T-helper 1 cell (primary cell): ENCODE measurements at places on chromosomes 11 and 22.

DNA sequence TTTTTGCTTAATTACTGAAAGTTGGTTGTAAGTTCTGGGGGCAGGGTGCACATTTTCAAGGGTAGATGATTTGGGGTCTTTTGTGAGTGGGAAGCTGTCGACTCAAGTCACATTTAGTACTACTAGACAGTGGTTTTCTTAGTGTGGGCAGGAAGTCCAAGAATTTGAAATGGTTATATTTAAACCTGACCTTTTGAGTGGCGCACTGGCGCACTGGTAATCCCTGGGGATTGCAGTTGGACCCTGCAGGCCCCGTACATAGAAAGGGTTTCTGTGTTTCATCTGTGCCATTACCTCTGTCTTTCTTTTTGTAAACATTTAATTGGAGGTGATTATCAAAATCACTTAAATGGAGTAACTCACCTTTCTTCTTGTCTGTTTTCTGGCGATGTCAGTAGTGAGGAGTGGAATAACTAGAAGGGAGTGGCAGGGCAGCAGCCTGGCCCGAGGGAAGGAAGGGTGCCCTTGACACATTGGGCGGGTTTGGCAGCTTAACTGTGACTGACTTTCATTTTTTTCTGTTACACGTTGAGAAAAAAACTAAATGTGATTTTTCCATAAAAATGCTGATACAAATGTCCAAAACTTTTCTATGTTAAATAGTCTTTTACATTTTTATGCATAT lies 101.8 kb upstream of the GAL start:
- no peak for DNase-seq

GRCh38 chr22:19940536-19941364 lies 822 bp upstream of the COMT start:
- DNase-seq, result no peak

DNA sequence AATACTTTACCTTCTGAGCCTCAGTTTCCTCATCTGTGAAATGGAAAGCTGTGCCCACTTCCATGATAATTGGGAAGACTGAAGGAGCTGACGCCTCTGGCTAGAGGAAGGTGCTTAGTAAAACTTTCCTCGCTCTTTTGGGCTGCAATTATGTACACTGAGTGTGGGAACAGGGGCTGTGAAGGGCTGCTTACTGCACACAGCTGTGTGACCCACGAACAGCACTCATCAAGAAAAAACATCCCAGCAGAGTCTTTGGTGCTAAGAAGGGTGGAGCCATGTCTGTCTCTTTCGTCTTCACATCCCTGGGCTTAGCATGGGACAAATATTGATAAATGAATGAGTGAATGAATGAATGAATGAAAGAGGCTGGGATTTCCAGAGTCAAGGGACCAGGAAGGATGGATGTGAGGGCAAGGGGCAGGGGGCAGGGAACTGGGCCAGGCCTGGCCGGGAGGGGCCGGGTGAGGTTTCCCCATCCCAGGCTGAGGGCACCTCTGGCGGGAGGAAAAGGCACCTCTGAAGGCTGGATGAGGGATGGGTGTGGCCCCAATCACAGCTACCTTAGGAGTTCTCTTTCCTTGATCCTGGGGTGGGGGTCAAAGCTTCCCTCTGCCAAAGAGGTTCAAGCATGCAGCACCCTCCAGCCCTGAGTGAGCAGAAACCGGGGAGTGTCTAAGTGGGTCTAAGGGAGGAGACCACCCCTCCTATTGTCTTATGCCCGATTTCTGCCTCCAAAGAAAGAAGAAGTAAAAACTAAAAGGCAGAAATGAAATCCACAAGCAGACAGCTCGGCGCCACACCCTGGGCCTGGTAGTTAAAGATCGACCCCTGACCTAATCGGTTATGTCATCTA lies 9.2 kb upstream of the CD5 start:
- DNase-seq, result no peak

DNA sequence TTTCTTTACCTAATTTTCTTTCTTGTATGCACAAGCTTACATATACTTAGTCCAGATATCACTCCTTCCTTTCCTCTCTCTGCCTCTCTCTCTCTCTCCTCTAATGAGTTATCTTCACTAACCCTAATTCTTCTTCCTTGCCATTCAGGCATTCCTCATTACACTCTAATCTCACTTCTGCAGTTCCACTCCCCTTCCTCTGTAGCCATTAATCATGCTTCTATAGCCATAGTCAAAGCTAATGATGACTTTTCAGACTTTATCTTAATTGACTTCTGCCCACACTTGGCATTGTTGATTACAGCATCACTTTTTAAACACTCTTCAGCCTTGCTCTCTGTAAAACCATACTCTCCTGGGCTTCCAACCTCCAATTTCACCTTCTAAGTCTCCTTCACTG lies 35.3 kb upstream of the SC5D start:
- no peak for DNase-seq

DNA sequence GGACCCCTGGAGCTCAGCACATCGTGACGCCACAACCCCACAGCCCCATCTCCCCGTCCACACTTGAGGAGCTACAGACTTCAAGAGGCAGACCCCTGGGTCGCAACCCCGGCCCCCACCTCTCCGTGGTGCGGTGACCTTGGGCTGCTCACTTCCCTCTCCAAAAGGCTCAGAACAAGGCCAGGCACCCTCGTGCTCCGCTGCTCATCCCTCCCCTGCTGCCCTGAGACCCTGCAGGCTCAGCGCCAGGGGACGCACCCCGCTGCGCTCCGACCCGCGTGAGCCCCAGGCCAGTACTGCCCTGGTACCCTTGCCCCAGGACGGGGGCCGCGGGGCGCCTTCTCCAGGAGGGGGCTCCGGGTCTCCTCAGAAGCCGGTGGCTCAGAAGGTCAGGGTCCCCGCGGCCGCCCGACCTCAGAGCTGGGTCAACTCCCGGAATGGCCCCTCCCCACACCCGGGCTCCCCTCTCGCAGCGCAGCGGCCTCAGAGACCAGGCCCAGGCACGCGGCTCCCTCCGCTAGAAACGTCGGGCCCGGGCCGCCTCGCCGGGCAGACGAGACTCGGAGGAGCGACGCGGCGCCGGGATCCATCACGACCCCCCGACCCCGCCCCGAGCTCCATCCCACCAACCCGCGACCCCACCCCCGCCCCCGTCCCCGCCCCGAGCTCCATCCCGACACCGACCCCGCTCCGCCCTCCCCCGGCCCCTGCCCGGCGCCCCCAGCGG lies 563 bp downstream of the GATD1 start:
- DNase-seq, result no peak

DNA sequence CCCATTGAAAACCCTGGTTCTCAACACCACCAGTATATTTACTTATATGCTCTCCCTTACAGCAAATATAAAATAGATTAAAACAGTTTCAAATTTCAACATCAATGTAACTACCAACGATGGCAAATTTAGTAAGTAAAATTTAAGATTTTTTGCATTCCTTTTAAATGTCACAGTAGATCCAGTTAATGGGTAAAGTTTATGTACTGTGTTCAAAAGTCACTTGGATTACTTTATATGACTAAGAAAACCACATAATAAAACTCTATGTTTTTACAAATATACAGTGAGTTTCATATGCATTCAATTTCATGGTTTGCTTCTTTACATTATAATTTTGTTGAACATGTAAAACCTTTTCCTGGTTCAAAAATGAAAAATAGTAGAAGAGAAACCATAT lies 364.6 kb downstream of the AASDHPPT start:
- DNase-seq, result no peak

GRCh38 chr11:9759519-9760192 lies 95.8 kb downstream of the SWAP70 start:
- DNase-seq, result peak; percentile 64

DNA sequence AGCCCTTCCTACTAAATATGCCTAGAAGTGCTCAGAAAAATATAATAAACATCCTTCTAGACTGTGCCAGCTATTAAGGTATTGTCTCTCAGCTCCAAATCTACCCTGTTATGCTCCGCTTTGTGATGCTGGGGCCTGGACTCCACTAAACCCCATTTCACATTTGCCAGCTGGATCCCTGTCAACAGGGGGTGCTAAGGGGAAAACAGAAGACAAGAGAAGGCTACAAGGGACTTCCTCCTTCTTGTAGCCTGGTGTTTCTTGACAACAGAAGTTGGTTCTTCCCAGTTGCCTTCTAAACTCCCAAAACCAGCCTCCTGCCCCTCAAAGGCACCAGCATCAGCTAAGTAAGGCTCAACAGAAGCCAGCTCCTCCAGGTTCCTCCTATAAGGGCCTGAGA lies 5.2 kb downstream of the NUMA1 start:
- no peak for DNase-seq

GRCh38 chr22:48345631-48346030 lies 1482.0 kb downstream of the BRD1 start:
- no peak for DNase-seq

DNA sequence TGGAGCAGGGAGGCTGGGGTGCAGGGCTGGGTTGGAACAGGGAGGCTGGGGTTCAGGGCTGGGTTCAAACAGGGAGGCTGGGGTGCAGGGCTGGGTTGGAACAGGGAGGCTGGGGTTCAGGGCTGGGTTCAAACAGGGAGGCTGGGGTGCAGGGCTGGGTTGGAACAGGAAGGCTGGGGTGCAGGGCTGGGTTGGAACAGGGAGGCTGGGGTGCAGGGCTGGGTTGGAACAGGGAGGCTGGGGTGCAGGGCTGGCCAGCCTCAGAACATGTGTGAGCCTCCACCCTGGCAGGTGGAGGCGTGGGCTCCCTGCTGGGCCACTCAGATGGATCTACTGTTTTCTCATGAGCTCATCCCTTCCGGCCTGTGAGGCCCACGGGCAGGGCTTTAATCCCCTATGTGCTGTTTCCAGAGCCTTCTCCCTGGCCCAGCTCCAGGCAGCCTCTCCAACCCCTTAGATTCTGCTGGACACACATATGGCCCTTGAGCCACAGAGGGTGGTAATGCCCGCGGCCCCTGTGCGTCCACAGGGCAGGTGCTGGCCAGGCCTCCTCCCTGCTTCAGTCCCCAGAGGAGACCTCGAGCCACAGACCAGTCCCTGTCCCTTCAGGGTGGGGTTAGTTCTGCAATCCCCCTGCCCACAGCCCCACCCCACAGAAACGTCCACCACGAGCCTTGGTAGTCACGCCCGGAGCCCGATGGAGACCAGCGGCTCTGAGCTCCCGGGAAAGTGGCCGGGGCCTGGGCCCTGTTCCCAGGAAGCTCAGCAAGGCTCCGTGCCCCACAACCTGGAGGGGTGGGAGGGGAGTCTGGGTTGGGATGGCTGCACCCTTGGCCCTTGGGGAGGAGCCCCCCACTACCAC lies 197.9 kb downstream of the BRD1 start:
- DNase-seq, result no peak

DNA sequence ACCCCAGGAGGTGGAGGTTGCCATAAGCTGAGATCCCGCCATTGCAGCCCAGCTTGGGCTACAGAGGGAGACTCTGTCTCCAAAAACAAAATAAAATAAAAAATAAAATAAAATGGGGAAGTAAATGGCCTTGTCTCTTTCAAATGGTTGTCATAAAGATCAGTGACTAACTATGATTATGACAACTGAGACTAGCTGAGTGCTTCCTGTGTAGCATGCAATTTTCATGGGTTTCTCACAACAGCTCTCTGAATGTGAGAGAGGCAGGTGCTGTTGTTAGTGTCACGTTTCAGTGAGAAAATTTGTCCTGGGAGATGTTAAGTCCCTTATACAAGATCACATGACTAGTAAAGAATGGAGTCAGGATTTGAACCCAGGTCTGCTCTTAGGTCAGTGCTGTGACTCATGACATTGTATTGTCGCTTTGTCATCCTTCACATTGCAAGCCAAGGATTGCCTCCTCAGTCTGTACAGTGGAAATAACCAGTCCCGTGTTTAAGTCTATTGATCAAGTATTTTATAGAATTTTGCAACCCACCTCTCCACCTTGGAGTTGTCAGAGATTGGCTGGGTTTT lies 163.3 kb upstream of the CCDC90B start:
- DNase-seq, result no peak

DNA sequence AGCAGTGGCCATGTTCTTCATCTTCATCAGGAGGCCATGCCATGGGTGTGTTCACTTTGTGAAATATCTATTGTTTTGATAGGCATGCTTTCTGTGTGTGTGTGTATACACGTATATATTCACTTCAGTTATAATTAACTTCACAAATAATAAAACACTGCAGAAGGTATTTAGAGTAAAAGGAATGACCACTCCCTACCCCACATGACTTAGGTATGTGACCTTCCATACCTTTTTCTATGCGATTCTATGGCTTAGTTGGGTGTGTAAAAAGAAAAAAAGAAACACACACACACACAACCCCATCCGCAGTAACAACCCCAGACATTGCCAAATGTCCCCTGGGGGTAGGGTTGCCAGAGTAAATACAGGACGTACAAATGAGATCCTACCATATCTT lies 72.0 kb downstream of the CYTH4 start:
- no peak for DNase-seq

DNA sequence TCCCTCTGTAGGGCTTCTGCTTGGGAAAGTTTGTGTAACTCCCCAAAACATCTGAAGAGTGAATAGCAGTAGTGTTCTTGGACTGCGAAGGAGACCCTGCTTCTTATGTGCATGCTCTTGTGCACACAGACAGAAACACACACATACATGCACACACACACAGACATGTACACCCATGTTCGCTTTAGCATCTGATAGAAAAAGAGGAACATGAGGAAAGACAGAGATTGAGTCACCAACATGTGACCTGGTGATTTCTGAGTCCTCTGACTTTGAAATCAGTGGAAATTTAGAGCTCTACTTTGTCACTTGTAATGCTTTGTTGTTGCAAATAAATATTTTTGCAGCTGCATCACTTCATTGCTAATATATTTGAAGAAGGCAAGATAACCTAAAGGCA lies 23.8 kb downstream of the CD44 start:
- DNase-seq, result no peak

DNA sequence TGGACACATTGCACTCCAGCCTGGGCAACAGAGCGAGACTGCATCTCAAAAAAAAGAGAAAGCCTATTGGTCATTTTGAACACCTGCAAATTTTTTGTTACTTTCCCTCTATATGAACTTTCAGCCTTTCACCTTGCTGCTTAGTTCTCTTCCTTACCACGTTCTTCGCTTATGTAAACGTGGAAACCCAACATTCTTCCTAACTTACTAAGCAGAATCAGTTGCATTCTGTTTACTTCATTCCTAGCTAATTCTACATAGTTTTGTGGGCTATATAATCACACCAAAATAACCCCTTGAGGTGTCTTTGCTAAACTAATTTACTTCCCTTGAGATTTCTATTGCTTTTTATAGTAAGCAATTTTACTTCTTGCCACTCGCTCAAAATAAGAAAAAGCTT lies 23.2 kb downstream of the MS4A4A start:
- DNase-seq, result no peak

- no peak for DNase-seq
Observed at GRCh38 chr11:4105916-4106315, 11.3 kb downstream of the RRM1 start.
